Prostate gland (tissue), 2 donors: ENCODE measurements at places on chromosomes 11 and 22.

DNA sequence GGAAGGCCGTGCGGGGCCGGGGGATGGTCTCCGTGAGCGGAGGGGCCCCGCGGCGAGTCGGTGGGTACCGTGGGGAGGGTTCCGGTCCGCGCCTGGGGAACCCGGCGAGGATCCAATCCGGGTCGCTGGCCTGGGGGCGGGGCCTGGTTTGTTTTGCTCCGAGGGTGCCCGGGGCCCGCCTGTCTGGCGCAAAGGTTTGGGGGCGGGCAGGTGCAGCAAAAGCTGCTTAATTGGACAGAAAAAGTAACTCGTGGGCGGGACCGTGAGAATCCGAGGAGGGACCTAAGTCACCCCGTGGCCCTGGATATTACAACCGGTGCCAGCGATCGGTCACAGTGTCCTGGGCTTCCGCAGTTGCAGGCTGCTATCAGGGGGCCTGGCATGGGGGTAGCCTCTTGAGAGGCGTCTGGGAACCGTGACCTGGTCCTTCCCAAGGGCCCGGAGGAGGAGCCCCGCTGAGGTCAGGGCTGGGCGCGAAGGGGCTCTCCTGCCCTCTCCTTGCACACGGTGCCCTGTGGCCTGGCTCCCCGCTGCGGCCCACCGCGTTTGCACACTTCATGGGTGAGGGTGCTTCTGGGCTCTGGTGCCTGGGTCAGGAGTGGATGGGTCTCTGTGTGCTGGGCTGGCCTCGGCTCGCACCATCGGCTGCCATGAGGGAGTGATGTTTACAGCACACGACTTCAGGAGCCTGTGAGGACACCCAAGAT lies 1.4 kb downstream of the PNPLA2 start:
- DNase-seq = peak; percentile 87

- DNase-seq = no peak
These were observed 51.1 kb upstream of the LMO2 start for GRCh38 chr11:33942954-33943353.

GRCh38 chr11:57378186-57378585 lies 2.8 kb downstream of the PRG3 start:
- no peak for DNase-seq

DNA sequence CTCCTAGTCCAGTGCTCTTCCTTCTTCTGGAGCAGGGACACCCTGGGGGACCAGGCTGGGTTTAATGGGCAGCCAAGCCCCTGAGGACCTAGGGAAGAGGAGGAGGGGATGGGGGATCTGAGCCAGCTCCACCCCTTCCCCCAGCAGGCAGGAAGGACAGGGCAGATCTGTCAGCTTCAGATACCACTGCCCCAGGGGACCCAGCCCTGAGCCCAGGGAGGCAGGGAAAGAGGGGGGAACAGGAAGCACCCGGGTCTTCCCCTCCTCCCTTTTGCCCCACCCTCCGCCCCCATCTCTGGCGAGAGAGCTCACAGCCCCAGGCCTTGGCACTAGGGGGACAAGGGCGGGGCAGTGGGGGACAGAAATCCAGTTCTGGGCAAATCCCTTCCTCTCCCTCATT lies 11.7 kb upstream of the SOX10 start:
- peak; percentile 17 for DNase-seq
